ENCODE measurements at places on chromosomes 3 and 15.
A peak's percentile ranks its signal among the peaks of the same experiment; 100 is the strongest.

GRCh38 chr15:40238532-40239403 is at the start of gene PAK6:
Gene PAK6 (plus strand): TSS chr15:40239063. CDS start chr15:40264786, 25,723 bp downstream.
- peak; percentile 67 for DNase-seq

DNA sequence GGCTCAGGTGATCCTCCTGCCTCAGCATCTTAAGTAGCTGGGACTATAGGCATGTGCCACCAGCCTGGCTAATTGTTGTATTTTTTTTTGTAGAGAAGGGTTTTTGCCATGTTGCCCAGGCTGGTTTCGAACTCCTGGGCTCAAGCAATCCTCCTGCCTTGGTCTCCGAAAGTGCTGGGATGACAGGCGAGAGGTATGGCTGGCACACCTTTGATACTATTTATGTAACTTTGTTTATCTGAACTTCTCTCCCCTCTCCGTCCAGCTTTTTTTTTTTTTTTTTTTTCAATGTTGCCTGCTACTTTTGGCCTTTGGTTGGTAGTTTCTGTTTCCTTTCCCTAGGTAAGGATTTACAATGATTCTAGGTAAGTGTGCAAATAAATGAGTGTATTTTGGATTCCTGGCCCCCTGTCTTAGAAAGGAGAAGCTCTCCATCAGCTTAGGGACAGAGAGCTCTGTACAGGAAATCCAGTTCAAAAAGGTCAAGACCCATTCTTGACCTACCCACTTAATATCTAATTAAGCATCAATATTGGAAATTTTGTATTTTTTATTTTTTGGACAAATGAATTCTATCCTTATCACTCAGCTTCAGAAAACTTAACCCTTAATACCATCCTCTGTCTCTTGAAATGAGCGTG is 6.8 kb downstream of the ARL6IP5 start:
- DNase-seq: no peak

DNA sequence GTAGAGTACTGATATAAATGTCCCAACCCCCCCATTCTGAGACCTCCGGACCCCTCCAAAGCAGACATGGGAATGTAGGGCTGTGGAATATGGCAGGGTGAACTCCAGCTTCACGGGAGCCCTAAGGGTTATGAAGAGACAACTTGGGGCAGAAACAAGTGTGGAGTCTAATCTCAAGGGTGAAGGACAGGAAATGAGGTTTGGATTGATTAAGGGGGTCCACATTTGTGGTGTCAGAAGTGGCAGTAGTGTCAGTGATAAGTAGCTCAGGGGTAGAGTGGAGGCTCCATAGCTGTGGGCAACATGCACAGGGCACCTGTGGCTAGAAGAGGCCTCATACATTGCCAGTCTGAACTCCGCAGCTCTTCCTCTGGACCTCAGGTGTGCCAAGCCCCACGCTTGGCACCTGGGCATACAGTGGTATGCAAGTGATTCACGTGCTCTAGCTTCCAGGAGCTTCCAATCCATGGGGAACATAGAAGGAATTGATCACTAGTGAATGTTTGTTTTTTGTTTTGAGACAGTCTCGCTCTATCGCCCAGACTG is 4.1 kb upstream of the P4HTM start:
- DNase-seq: no peak

DNA sequence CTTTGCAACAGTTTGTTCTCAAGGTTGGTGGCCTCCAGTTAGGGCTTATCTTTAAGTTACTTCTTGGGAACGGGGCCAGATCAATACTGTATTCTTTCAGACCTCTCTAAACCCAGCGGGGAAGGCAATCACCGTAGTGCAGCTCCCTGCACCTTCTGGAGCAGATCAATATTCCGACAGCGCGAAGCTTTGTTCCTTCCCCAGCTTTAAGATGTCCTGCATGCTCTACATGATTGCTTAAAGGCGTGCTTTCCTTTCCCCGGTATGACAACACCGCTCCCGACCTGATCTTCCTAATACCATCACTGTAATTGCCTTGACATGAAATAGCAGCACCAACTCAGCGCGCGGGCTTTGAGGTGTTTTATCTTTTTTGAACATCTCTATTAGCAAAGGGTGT is 755.2 kb downstream of the NR2F2 start:
- no peak for DNase-seq

DNA sequence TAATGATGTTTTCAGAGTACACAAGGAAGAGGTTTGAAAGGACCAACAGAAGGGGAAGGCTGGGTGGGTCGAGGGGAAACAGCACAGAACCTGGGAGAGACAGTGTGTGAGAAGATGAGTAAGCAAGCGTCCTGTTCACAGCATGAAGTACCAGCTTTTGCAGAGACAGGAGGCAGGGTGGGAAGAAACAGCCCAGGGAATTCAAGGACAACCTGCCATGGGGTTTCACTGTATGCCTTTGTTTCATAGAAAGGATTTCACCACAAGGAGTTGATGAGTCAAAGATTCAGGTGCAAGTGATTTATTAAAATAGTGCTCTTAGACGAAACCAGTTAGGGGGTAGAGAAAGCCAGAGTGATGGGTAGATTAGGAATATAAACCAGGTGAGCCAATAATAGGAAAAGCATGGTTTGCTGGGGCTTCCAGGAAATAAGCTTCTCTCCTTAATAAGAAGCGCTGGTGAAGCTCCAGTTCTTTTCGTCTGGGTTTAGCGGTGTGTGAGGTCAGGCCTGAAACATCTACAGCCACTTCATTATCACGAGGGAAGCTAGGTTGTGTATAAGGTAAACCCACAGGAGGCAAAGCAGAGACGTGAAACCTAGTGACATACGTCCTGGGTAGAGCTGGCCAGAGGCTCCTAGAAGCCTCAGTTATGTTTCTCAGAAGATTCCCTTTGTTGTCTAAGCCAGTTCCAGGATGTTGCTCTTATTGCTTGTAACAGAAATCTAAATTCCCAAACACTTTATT is 3.9 kb downstream of the HHLA2 start:
- DNase-seq: no peak

DNA sequence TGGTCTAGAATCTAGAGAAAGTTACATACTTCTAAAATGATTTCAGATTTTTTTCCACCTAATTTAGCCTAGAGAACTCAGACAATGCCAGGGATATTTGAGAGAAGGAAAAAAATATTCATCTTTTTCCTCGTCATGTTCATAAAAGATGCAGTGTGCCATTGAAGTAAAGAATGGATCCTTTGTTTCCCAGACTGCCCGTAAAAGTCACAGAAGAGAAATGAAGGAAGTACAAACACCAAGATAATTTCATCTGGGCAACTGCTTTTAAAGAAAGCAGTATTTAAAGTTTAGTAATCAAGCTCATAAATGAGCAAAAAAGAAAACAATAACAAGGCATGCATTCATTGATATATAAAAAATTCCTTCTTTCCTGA is 47.2 kb downstream of the TTC23 start:
- DNase-seq: no peak

GRCh38 chr3:36957862-36958686 is 13.2 kb upstream of the TRANK1 start:
- DNase-seq: no peak

- no peak for DNase-seq
Measured at GRCh38 chr15:92383519-92384324, 10.0 kb upstream of the ST8SIA2 start.

GRCh38 chr3:52317208-52318000 is 1.3 kb downstream of the DNAH1 start:
- DNase-seq: peak; percentile 73

GRCh38 chr3:48556796-48557626 is at the start of gene PFKFB4:
Gene PFKFB4 (minus strand): TSS chr3:48556803. CDS start chr3:48556777, 26 bp downstream.
- peak; percentile 99 for DNase-seq

DNA sequence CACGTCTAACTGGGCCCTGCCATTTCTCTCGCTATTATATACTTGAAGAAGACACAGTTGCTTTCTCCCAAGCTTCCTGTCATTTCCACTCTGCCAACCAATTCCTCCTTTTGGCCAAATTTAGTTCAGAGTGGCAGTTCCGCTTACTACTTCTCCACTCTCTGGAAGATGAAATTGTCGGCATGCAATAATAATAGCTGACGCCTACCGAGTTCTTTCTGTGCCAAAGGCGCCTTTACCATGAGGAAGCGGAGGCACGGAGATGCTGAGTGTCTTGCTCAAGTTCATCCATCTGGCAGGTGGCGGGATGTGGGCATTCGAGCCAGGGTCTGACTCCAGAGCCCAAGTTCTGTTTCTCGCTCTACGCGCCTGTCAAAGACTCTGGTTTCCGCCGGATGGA is 14.6 kb upstream of the NRROS start:
- peak; percentile 26 for DNase-seq

DNA sequence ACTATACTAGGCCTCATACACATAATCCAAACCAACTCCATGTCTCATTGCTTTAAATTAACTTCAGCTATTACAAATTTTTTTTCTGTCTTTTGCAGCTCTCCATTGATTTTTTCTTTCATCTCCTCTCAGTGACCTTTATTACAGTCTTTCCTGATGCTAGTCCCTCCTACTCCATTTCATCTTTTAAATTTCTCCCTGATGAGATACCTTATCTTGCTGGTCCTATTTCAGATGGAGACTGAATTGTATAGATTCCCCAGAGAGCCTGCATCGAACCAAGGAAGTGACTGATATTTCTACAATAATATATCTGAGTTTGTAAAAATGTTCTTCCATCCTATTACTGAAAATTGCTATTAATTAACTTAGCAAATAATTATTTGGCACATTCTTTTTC is 45.7 kb upstream of the NEO1 start:
- no peak for DNase-seq

DNA sequence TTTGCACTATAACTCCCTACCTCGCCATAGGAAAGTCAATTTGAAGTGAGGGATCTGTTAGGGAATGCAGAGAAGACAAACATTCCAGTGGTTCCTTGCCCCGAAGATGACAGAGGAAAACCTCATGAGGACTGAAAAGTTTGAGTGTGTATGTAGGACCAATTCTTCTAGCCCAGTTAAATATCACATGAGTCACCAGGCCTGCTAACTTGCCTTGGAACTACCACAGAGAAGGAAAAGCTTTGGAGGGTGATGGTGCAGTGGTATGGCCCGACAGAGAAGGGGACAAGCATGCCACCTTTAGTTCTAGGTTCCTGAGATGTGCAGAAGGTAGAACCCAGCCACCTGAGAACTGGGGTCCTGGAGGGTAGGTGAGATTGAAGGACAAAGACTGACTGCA is 2.6 kb upstream of the UPK1B start:
- no peak for DNase-seq

GRCh38 chr15:89196241-89196640 is 25.1 kb downstream of the RLBP1 start:
- no peak for DNase-seq

- no peak for DNase-seq
Measured at GRCh38 chr15:74540161-74540760, 759 bp upstream of the ARID3B start.

- peak; percentile 53 for DNase-seq
Measured at GRCh38 chr3:114435386-114436115, 141.7 kb downstream of the TIGIT start.

DNA sequence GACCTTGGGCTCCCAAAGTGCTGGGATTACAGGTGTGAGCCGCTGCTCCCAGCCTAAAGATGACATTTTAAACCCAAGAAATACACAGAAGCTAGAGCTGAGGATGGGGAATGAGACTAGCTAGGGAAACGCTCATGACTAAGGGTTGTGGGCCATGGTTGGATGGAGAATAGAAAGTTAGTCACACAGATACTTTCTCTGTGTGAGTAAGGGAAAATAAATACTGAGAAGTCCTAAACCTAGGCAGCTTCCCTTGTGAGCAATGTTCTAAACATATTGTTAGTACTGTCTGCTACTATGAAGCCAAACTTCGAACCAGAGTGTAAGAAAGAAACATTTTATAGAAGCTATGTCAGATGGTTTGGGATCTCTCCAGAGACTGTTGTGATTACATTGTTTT is 304.8 kb upstream of the STAC start:
- peak; percentile 10 for DNase-seq

- no peak for DNase-seq
Measured at GRCh38 chr15:31801152-31801551, 229.2 kb upstream of the CHRNA7 start.

GRCh38 chr15:57135800-57136199 is 217.4 kb downstream of the TCF12 start:
- DNase-seq: no peak

- no peak for DNase-seq
Measured at GRCh38 chr3:77146004-77146403, 106.1 kb downstream of the ROBO2 start.

- DNase-seq: no peak
Measured at GRCh38 chr15:36886191-36886590, 214.2 kb downstream of the MEIS2 start.

GRCh38 chr3:183837894-183838293 is 12.5 kb upstream of the MAP6D1 start:
- DNase-seq: no peak

DNA sequence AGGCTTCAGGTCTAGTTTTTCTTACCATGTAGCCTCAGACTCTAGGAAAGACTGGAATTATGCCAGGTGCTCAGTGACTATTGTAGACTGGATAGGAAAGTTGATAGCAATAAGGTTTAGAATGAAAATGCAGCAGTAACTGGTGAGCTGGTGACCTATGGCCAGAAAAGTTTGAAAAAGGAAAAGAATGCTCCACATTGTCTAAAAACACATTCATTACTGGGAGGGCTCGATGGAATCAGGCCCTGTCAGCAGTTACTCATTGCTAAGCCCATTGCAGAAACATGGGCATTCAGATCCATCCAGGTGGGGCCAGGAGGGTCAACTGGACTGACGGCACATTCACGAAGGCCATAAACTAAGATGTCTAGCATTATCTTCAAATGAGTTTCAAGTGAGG is 8.7 kb upstream of the MBNL1 start:
- DNase-seq: no peak

- DNase-seq: no peak
Measured at GRCh38 chr3:127735767-127736693, 63.3 kb downstream of the ABTB1 start.

GRCh38 chr15:58628206-58628947 is 121.1 kb downstream of the ADAM10 start:
- DNase-seq: peak; percentile 6

- DNase-seq: no peak
Measured at GRCh38 chr3:46536758-46537157, 29.3 kb downstream of the LRRC2 start.

- DNase-seq: no peak
Measured at GRCh38 chr15:63918901-63919348, 85.2 kb upstream of the HERC1 start.

DNA sequence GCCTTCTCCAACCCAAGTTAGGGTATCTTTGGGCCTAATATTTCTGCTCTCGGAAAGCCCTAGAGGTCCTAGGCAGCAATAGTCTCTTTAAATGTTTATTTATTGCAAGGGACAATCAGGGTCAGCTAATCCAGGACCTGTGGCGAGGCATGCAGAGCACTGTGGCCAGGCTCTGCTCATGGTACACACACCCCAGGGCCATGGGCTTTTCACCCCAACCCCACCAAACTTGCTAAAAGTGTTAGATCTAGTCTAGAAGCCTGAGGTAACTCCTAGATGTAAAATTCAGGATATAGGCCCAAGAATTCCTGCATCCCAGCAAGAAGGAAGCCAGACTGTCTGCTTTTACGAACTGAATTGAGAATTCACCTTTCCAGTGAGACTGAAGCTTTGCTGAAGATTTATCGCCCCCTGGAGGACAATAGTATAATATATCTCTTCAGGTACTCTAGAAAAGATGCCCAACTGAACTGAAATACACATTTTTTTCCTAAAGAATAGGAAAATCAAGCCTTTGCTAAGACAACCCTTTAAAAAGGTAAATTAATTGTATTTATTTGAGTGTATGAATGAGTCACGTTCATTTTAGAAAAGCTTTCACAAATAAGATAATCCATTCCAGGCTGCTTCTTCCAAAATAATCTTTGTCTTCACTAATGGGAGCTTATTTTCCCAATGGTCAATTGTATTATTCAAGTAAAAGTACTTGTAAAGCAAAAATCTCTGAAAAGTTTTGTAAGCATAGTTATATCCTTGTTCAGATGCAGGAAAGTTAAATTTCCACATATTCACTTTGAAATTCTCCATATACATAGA is 89.8 kb downstream of the LRRC3B start:
- peak; percentile 80 for DNase-seq

All from muscle of back (tissue), 13 donors.